ENCODE measurements at places on chromosomes 4 and X. TPM values are rescaled to one million over a fixed set of nuclear protein-coding genes. Genes with fewer than 3 reads are reported as not detected.

PABPC1L2A gene
- total RNA-seq = not detected

MAGED4B gene
- total RNA-seq = 98.9 TPM

IL13RA1 gene
- 1.8 TPM for total RNA-seq

CXCL11 gene
- not detected for total RNA-seq

FAM120C gene
- total RNA-seq = 4.6 TPM

- no peaks in the 10 kb centered on the region for H3K4me1 ChIP-seq
- no peaks in the 10 kb centered on the region for H3K27me3 ChIP-seq
- no peak overlapping the region for H3K27ac ChIP-seq
- H3K36me3 ChIP-seq = no peaks in the 10 kb centered on the region
- H3K4me3 ChIP-seq = no peak overlapping the region
- no peak for DNase-seq
Observed at GRCh38 chrX:123983240-123983639, 21.7 kb downstream of the STAG2 start.

GRCh38 chr4:48243429-48243828, 26.2 kb downstream of the TEC start:
- no peak for DNase-seq
- H3K27ac ChIP-seq = no peak overlapping the region
- H3K36me3 ChIP-seq = no peaks in the 10 kb centered on the region
- H3K4me1 ChIP-seq = no peaks in the 10 kb centered on the region

- H3K27me3 ChIP-seq = no peaks in the 10 kb centered on the region
- peaks cover 13% of the 10 kb centered on the region for H3K4me1 ChIP-seq
- no peak for DNase-seq
- no peaks in the 10 kb centered on the region for H3K36me3 ChIP-seq
- no peak overlapping the region for H3K4me3 ChIP-seq
Observed at GRCh38 chr4:40394236-40394635, 59.1 kb downstream of the CHRNA9 start.

DNA sequence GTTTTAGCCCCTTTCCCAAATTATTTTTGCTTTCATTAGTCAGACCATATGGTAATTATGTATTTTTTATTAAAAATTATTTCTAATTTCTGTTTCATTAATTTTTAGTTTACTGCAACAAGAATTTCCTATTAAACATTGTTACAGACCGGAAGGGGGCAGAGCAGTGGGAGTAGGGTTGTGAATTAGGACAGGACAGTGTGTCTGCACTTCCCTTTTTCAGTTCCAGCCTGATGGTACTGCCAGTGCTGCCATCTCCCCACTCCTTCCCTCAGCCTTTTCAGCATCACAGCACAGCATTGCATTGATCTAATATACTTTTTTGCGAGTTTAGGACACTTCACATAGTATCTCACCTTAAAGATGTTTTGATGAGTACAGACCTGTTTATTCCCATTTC, 76.5 kb downstream of the STIM2 start:
- H3K4me1 ChIP-seq = no peaks in the 10 kb centered on the region
- no peak overlapping the region for H3K4me3 ChIP-seq
- no peak for DNase-seq
- no peaks in the 10 kb centered on the region for H3K36me3 ChIP-seq
- no peak overlapping the region for H3K27ac ChIP-seq

GRCh38 chrX:5915783-5916182, 312.9 kb downstream of the NLGN4X start:
- no peak for DNase-seq
- no peaks in the 10 kb centered on the region for H3K27me3 ChIP-seq
- no peak overlapping the region for H3K4me3 ChIP-seq
- no peaks in the 10 kb centered on the region for H3K4me1 ChIP-seq
- H3K27ac ChIP-seq = no peak overlapping the region

GRCh38 chr4:1053080-1053661, 41.7 kb downstream of the FGFRL1 start:
- no peak overlapping the region for H3K27ac ChIP-seq
- H3K4me1 ChIP-seq = peaks cover 4% of the 10 kb centered on the region
- no peak overlapping the region for H3K4me3 ChIP-seq
- DNase-seq = peak; percentile 3
- H3K36me3 ChIP-seq = no peaks in the 10 kb centered on the region

DNA sequence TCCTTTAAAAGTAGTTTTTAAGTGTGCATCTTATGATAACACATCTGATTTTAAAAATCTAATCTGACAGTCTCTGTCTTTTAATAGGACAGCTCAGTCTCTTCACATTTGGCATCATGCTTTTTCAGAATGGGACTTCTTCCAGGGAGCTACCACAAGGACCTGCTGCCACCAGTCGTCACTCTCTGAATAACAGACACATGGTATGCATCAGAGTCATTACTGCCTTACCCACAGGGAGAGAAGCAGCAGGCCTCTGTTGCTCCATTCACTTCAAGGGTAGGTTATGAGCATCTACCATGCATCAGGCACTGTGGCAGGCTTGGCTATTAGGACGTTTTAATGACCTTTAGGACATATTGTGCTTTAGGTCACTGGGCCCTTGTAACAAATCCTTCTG, 50.0 kb upstream of the AFAP1 start:
- H3K4me3 ChIP-seq = no peak overlapping the region
- H3K27ac ChIP-seq = no peak overlapping the region
- DNase-seq = no peak

DNA sequence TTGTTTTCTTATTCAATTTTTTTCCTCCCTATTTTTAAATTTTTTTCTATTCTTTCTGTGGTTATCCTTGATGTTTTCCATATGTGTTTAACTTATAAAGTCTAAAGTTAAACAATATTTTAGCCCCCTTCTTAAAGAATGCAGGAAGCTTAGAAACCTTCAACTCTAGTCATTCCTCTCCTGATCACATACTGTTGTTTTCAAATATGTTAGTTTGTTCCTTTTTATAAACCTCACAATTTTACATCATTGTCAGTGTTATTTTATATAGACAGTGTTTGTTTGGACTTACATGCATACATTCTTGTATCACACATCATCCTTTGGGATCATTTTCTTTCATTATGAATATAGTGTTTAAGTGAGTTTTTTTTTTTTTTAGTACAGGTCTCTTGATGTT, 31.6 kb downstream of the KANTR start:
- no peaks in the 10 kb centered on the region for H3K4me1 ChIP-seq
- no peak overlapping the region for H3K27ac ChIP-seq
- no peaks in the 10 kb centered on the region for H3K36me3 ChIP-seq
- no peaks in the 10 kb centered on the region for H3K27me3 ChIP-seq
- H3K4me3 ChIP-seq = no peak overlapping the region
- no peak for DNase-seq

DNA sequence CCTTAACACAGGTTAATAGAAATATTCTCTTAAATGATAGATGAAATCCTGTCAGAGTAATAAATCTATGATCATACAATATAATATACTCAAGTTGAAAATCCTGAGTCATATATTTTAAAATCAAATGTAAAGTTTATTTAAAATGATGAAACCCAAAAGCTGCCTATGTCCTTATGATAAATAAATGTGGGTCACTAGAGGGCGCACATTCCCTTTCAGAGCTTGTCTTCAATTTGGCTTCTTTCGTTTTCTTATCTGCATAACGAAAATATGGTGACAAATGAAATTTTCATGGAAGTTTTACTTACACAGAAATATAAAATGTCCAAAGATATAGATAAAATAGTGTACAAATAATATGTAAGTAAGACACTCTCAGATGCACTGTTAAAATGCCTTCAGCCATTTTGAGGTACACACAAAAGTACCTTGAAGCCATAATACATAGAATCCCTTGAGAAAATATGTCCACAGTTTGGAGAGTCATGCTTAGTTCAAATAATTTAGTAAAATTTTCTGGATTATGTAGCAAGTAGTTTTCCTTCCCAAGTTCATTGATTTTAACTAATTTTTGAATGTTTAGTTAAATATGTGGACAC, 680.4 kb downstream of the DMD start:
- peak; percentile 79 for DNase-seq
- H3K27ac ChIP-seq = no peak overlapping the region
- H3K4me1 ChIP-seq = no peaks in the 10 kb centered on the region
- H3K36me3 ChIP-seq = no peaks in the 10 kb centered on the region

- H3K27ac ChIP-seq = no peak overlapping the region
- no peaks in the 10 kb centered on the region for H3K36me3 ChIP-seq
- no peak for DNase-seq
- peaks cover 14% of the 10 kb centered on the region for H3K4me1 ChIP-seq
Observed at GRCh38 chr4:142554412-142554811, 291.7 kb downstream of the INPP4B start.

GRCh38 chrX:145818186-145819113, 821 bp downstream of the SLITRK2 start:
- H3K36me3 ChIP-seq = no peaks in the 10 kb centered on the region
- H3K4me3 ChIP-seq = peak overlapping the region; percentile 53
- peaks cover 100% of the 10 kb centered on the region for H3K27me3 ChIP-seq
- no peaks in the 10 kb centered on the region for H3K4me1 ChIP-seq
- peak; percentile 27 for DNase-seq
- no peak overlapping the region for H3K27ac ChIP-seq

GRCh38 chr4:81839347-81840042, 367.8 kb upstream of the RASGEF1B start:
- no peak for DNase-seq
- no peaks in the 10 kb centered on the region for H3K36me3 ChIP-seq
- H3K27me3 ChIP-seq = no peaks in the 10 kb centered on the region
- H3K4me1 ChIP-seq = peaks cover 7% of the 10 kb centered on the region
- no peak overlapping the region for H3K4me3 ChIP-seq
- H3K27ac ChIP-seq = no peak overlapping the region

DNA sequence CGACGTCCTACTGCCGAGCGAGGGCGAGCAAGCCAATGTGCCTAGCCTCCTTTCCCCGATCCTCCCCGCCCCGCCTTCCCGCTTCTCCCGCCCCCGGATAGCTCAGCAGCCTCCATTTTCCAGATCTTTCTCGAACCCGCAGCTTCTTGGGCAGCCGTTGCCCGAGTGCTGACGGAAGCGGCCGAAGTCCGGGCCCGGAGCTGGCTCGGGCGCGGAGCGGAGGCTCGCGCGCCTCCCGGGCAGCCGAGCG, 172 bp upstream of the HSPA4L start:
- peak overlapping the region; percentile 54 for H3K4me3 ChIP-seq
- DNase-seq = peak; percentile 95
- no peaks in the 10 kb centered on the region for H3K36me3 ChIP-seq
- peaks cover 13% of the 10 kb centered on the region for H3K4me1 ChIP-seq
- H3K27ac ChIP-seq = no peak overlapping the region

DNA sequence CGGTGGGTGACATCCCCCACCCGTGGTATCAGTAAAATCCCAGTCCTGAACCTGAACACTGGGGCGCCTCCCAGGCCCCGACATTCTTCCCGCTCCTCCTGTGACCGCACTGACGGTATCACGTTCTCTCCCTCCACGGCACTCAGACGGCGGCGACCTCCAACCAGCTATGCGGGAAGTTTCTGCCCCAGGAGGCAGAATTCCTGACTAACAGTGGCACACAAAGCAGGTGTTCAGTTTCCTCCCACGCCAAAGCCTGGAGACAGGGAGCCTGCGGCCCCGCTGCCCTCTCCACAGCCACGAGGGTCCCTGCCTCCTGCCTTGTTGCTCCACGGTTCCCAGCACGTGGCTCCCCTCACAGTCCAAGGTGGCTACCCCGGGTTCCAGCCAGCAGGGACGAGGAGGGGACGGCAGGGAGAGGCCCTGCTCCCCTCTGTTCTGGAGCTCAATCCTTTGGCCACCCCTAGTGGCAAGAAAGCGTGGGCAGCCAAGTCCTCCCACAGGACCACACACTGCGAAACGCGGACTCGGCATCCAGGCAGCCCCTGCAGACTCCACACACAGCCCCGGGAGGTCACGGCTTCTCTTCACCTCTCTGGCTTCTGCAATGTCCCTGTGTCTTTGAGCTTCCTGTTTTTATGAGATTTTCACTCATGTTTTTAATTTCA, 15.2 kb downstream of the CTBP1 start:
- no peak overlapping the region for H3K4me3 ChIP-seq
- H3K36me3 ChIP-seq = no peaks in the 10 kb centered on the region
- no peak for DNase-seq
- H3K27me3 ChIP-seq = no peaks in the 10 kb centered on the region
- no peaks in the 10 kb centered on the region for H3K4me1 ChIP-seq

GRCh38 chr4:54402880-54403480, 173.9 kb downstream of the PDGFRA start:
- no peak overlapping the region for H3K4me3 ChIP-seq
- peak; percentile 7 for DNase-seq
- no peaks in the 10 kb centered on the region for H3K4me1 ChIP-seq
- H3K27ac ChIP-seq = no peak overlapping the region
- no peaks in the 10 kb centered on the region for H3K27me3 ChIP-seq

DNA sequence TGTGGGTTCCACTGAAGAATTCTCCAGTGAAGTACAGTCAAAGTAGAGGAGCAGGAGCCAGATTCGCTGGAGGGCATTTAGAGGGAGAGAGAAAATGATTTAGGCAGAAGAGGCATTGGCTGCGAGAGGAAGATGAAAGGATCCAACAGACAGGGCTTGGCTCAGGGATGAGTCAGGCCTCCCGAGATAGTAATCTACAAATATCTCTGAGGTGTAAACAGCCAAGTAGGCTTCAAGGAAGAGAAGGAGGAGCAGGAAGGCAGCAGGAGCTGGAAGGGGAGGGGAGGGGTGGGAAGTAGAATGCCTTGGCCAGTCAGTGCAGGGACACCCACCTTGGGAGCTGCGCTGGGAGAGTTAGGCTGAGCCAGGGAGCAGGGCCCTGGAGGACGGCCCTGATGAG, 55.5 kb downstream of the PJA1 start:
- peaks cover 21% of the 10 kb centered on the region for H3K4me1 ChIP-seq
- DNase-seq = no peak
- no peaks in the 10 kb centered on the region for H3K27me3 ChIP-seq
- H3K4me3 ChIP-seq = no peak overlapping the region
- H3K36me3 ChIP-seq = no peaks in the 10 kb centered on the region
- H3K27ac ChIP-seq = no peak overlapping the region

DNA sequence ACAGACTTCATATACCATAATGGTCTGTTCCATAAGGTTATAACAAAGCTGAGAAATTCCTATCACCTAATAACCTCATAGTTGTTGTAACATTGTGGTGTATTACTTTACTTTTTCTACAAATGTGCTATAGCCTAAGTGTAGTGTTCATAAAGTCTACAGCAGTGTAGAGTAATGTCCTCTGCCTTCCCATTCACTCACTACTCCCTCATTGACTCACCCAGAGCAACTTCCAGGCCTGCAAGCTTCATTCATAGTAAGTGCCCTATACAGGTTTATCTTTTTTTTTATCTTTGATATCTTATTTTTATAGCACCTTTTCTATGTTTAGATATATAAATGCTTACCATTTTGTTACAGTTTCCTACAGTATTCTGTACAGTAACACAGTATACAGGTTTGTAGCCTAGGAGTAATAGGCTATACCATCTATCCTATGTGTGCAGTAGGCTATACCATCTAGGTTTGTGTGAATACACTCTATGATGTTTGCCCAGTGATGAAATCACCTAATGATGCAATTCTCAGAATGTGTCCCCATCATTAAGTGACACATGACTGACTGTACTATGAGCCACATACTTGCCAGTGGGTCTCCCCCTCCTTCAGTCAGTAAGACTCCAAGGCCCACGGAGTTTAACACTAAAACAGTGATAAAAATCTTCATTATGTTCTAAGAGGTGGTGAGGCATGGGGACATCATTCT, 299.9 kb downstream of the UNC5C start:
- no peaks in the 10 kb centered on the region for H3K36me3 ChIP-seq
- no peaks in the 10 kb centered on the region for H3K27me3 ChIP-seq
- H3K4me3 ChIP-seq = no peak overlapping the region
- H3K27ac ChIP-seq = no peak overlapping the region

Measured in neural progenitor cell (in vitro differentiated cells).